Thymus (tissue), 14 donors: ENCODE measurements at places on chromosomes 5 and 9.

DNA sequence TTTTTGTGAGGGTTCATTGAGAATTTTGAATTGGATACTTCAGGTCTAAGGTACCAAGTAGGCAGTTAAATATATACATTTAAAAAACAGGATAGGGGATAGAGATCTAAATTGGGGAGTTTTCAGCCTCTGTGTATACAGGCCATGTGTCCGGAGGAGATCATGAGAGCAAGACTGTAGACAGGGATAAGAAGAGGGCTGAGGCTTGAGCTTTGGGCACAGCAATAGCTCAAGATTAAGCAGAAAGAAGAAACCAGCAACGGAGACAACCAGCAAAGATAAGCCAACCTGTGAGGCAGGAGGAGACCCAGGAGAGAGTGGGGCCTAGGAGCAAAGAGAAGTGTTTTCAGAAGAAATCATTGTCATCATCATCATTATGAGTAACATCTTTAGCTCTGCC is 258.4 kb downstream of the GRIA1 start:
- DNase-seq = no peak

GRCh38 chr5:55850839-55851674 is at the start of gene IL31RA:
IL31RA (plus strand) TSS chr5:55851357; CDS start chr5:55851571, 214 bp downstream.
- DNase-seq = no peak

DNA sequence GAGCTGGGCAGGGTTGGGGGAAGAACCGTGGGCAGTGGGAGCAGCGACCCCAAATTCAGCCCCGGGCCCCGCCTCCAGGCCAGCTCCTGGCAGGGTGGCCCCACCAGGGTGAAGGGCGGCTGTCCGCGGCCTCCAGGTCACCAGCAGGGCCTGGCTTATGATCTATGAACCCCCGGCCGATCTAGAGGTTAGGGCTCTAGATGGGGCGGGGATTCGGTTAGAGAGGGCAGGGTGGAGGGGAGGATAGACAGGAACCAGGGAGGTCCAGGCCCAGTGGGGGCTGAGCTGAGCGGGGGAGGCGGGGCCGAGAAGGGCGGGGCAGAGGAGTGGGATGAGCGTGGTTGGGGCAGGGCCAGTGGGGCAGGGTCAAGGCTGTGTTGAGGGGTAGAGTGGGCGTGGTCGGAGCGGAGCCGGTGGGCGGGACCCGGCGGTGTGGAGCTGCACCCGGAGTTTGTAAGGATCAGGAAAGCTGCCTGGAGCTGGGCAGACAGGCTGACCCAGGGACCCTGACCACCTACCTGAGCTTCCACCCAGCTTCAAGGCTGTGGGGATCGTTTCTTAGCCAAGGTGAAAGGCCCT is 29.3 kb upstream of the OBP2B start:
- no peak for DNase-seq

- DNase-seq = no peak
Measured at GRCh38 chr5:16592255-16592654, 24.5 kb downstream of the RETREG1 start.

- no peak for DNase-seq
Measured at GRCh38 chr5:132653716-132654115, 4.3 kb upstream of the IL13 start.

DNA sequence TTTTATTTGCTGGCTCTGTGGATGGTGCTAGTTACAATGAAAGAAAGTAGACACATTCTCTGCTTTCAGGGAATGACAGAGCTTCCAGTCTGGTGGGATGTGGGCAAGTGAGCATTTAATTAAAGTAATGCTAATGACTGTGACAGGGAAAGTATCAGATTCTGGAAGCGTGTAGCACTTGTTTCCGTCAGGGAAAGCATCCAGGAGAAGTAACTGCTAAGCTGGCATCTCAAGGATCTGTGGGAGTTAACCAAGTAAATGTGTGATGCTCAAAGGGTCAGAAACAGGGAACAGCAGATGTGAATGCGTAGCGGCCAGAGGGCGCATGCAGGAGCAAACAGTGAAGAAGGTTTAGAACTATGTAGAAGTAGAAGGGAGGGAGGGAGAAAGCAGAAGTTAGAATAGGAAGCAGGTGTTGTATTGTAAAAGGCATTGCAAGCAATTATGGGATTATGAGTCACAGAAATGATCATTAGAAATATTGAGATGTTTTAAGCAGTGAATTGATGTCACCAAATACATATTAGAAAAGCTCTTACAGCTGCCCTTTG is 12.2 kb downstream of the KLHL9 start:
- DNase-seq = no peak

DNA sequence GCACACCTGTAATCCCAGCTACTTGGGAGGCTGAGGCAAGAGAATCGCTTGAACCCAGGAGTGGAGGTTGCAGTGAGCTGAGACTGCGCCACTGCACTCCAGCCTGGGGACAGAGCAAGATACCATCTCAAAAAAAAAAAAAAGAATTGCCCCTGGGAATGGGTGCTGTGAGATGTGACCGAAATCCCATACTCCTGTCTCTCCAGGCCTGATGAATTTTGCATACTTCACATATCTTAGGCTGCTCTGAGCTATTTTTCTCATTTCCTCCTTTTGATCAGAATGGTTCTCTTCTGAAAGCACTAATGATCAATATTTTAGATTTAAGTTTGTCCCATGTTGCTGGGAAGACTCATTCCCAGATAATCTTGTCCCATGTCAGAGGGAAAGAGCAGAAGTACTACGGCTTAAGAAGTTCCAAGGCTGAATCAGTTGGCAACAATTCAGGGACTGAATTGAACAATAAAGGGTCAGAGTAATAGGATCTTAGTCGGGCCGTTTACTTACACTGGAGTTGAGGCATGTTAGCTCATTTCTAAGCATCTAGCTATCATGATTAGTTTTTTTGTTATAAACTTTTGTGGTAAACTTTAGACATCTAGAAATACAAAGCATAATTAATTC is 44.2 kb upstream of the TENT2 start:
- no peak for DNase-seq

DNA sequence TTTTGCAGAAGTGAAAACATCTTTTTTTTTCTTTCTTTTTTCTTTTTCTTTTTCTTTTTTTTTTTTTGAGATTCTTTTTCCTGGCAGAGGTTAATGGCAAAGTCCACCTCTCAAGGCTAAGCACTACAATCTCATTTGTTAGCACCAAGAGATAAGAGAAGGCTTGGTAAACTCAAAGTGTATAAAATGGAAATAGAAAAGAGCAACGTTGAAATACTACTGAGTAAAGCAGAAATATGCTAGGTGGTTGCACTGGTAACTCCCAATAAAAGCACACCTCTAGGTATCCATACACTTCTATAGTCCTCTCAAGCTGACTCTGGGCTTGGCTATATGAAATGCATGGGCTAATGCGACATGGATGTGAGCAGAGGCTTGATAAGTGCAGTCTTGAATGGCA is 188.9 kb downstream of the RAB3C start:
- DNase-seq = no peak

DNA sequence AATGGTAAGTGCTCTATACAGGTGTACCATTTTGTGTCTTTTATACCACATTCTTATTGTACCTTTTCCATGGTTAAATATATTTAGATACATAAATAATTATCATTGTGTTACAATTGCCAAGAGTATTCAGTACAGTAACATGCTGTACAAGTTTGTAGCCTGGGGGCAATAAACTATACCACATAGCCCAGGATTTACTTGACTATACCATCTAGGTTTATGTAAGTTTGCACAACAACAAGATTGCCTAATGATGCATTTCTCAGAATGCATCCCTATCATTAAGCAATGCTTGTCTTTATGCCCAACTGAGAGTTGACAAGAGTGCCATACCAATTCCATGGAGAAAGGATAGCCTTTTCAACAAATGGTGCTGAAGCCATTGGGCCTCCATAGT is 136.7 kb upstream of the PJA2 start:
- DNase-seq = no peak

- no peak for DNase-seq
Measured at GRCh38 chr9:74953235-74953751, 581 bp upstream of the C9orf40 start.

- DNase-seq = no peak
Measured at GRCh38 chr5:51392689-51393199, 9.5 kb downstream of the ISL1 start.

- no peak for DNase-seq
Measured at GRCh38 chr5:172283862-172284610, 472 bp upstream of the UBTD2 start.
